ENCODE measurements at places on chromosomes 16 and 17.

DNA sequence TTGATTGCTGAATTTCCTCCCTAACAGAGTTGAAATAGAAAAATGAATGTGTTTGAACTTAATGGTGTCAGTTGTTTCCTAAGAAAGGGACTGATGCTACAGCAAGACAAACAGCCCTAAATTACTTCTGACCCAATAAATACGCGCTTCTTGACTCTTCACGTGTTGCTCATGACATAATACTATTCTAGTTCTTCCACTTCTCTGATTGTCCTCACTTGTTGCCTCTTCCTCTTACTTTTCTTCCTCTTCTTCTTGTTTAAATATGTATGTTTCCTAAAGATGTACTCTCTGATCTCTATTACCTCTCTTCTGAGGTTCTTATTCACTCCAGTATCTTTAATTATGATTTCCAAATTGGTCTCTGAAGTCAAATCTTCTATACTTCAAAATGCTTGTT lies 32.4 kb downstream of the RNF43 start:
- DNase-seq, result no peak

DNA sequence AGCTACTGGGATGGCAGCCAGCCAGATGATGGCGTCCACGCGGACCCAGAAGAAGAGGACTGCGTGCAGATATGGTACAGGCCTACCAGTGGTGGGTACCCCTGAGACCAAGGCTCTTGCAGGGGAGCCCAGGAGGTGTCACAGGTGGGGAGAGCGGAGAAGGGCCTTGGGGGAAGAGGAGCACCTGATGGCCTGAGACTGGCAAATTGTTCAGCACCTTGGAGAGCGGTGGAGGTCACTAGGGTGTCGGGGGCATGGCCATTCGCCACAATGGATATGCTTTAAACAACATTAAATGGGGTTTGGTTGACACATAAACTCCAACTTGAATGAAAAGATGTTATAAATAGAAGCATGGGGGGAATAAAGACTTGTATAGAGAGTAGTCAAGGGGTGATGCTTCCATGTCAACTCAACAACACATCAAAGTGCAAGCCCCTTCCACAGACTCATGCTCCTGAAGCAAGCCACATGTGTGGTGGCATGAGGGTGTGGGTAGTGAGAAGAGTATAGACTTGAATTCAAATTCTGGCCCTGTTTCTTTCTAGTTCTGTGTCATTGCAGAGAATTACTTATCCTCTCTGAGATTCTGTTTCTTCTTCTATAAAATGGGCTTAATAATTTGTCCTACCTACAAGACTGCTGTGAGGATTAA lies 22.2 kb downstream of the CLEC19A start:
- DNase-seq, result no peak

DNA sequence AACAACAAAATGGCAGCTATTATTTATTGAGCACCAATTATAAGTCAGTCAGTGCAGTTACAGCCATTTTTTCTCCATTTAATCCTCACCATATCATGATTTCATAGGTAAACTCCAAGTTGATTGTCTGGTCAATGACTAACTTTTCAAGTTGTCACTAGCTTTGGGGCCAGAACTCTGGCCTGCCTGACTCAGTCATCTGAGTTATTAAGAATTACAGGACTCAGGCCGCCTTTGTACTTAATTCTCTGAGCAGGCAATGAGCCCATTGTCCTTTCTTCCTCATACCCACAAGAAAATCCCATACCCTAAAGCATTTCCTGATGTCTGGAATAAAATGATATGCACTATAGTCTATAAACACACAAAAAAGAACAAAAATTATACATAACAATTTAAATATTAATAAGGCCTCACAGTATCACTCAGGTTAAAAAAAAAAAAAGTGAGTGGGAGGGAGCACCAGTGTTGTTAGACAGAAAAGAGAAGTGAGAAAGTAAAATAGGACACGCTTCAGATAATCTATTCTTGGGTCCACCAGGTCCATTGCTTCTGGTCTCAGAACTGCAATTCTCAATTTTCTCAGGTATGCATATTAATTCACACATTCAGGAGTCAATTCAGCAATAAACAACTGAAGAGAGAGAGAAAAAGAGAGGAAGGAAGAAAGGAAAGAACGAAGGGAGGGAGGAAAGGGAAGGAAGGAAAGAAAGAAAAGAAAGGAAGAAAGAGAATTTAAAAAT lies 70.2 kb downstream of the SPAG9 start:
- DNase-seq, result no peak

GRCh38 chr17:1026599-1026975 lies 29.7 kb downstream of the TIMM22 start:
- no peak for DNase-seq

GRCh38 chr17:15436473-15437302 lies 30.7 kb downstream of the CDRT4 start:
- no peak for DNase-seq

GRCh38 chr16:53822936-53823529 lies 119.1 kb downstream of the FTO start:
- DNase-seq, result no peak

DNA sequence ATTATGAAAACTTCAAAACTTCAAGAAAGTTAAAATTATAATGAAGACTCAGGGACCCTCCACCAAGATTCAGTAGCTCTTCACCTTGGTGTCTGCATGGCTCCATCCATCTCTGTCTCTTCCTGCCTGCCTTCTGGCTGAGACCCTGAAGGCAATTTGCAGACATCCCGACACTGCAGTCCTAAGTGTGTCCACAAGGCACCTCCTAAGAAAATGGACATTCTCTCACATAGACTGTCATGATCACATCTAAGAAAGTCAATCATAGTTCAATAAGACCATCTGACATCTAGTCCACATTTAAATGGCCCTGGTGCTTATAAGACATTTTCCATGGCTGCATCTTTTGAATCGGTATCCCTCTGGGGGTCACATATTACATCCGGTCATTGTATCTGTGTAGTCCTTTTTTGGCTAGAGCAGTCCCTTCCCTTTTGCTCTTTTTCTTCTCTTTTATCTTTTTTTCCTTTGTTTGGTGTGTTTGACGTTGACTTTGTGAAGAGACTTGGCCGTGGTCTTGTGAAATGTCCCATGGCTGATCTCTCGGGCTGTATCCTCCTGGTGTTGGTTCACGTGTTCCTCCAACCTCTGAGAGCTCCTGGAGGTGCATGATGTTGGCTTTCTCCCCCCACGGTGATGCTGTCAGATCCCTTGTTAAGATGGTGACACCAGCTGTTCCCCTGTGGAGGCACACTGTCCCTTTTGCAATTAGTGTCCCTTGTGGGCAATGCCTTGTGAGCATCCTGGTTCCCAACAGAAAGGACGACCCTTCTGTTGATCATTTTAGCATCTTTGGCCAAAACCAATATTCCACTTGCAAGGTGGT lies 5.0 kb upstream of the TNFRSF13B start:
- DNase-seq, result no peak

DNA sequence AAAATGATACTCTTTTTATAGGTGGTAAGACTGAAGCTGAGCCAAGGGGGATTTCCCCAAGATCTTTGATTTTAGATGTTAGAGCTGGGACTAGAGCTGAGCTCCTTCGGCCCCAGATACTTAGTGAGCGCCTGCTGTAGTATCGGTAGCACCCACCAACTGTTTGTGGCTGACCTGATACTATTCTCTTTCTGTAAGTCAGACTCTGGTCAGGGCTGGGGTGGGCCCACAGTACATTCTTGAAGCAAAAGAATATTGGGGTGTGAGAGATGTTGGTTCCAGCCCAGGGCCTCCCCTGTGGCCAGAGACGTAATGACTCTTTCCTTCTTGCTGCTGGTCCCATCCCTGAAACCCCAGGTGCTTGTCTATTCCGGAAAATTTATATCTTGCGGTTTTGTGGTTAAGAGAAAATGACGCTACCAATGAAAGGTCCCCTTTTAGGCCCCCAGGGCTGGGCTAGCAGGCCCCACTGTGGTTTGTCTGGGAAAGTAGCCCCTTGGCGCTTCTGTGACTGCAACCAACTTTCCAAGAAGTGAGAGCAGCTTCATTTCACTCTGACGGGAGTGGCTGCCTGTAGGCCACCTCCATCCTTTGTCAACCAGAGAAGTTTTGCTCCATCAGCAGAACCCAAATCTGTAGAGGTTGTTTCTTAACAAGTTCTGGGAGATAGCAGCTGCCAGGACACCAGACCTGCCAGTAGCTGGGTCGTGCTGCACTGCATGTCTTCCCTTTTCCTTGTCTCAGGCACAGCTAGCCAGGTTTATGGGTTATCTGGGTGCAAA lies 86.4 kb upstream of the LGALS9 start:
- DNase-seq, result no peak

DNA sequence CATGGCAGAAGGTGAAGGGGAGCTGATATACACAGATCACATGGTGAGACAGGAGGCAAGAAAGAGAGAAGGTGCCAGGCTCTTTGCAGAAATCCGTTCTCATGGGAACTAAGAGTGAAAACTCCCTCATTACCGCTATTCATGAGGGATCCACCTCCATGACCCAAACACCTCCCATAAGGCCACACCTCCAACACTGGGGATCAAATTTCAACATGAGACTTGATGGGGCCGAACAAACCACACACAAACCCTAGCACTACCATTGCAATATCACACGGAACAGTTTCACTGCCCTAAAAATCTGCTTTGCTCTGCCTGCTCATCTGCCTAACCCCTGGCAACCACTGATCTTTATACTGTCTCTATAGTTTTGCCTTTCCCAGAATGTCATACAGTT lies 34.8 kb downstream of the C17orf67 start:
- DNase-seq, result no peak

DNA sequence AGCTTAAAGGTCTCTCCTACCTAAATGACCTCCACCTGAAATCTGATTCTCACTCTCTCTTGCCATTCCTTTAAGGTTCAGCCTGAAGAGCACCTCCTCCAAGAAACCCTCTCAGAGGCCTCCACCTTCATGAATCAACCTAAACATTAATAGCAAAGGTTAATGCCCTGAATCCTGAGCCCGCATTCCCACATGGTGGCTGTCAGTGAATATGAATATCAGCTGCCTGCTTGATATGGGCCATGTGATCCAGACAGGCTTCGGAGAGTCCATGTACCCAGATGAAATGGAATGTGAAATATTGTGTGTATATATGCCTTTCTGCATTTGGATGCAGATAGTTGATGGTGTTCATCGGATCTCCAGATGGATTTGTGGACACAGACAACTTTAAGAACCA lies 317.5 kb downstream of the TOX3 start:
- DNase-seq, result no peak

DNA sequence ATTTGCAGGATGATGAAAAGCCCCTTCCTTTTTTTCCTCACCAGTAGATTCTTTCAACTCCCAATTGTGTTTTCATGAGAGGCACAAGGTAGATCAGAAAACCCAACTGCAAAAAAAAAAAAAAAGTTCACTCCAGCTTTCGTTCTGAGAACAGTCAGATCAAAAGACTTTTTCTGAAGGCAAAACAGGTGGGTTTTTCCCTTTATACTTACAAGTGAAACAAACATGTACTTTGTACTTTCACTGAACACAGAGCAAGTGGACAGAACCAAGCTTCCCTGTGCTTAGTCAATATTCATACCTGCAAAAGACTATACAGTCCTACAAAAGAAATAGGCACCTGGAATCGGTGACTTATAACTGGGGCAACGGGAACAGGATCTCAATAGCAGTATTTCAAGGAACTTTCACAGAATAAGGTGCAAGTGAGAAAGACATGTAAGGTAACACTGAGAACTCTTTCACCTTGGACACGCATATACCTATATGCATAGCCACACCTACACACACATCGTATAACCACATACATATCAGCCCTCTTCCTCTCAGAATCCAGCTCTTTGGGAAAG lies 54.1 kb downstream of the TOX3 start:
- no peak for DNase-seq

DNA sequence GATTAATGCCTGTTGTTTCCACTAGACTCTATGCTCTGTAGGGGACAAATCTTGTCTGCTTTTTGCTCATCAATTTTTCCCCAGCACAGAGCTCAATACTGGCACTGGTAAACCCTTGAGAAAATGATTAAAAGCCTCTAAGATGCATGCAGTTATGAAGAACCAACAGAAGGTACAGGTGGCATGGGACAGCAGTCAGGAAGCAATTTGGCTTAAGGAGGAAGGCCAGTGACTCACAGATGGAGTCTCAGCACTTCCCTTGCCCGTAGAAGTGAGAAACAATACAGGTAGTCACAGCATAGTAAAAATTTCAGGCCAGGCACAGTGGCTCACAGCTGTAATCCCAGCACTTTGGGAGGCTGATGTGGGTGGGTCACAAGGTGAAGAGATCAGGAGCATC lies 504.7 kb upstream of the RBFOX1 start:
- DNase-seq, result no peak

GRCh38 chr17:41178843-41179616 lies 1.0 kb upstream of the KRTAP4-2 start:
- no peak for DNase-seq

- no peak for DNase-seq
Observed at GRCh38 chr16:12341423-12341822, 364.9 kb downstream of the SNX29 start.

DNA sequence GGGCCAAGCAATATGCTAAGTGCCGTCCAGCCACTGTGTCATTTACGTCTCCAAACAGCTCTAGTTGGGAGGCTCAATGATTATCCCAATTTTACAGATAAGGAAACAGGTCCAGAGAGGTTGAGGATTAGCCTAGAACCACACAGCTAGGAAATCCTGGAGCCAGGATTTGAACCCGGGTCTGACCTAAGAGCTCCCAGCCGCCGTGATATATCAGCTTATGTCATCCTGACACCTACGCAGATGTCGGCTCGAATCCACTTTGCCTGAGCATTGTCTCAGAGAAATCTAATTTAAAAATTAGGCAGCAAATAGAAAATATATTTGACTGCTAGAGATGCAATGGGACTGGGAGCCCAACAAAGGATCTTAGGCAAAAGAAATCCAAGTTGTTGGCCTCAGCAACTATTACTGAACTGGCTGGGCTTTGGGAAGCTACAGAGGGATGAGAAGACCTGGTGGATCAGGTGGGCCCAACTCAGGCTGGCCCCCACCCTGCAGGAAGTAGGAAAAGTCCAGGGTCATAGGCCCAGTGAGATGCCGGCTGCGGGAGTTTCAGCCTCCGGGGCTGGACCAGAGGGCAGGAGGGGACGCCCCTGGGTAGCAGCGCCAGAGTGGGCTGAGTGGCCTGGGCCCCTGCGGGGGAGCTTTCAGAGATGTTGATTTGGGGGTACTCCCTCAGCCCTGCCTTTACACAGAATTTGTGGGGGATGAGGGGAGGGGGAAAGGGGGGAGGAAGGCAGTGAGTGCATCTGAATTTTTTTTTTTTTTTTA lies 35.1 kb upstream of the IL21R start:
- no peak for DNase-seq

DNA sequence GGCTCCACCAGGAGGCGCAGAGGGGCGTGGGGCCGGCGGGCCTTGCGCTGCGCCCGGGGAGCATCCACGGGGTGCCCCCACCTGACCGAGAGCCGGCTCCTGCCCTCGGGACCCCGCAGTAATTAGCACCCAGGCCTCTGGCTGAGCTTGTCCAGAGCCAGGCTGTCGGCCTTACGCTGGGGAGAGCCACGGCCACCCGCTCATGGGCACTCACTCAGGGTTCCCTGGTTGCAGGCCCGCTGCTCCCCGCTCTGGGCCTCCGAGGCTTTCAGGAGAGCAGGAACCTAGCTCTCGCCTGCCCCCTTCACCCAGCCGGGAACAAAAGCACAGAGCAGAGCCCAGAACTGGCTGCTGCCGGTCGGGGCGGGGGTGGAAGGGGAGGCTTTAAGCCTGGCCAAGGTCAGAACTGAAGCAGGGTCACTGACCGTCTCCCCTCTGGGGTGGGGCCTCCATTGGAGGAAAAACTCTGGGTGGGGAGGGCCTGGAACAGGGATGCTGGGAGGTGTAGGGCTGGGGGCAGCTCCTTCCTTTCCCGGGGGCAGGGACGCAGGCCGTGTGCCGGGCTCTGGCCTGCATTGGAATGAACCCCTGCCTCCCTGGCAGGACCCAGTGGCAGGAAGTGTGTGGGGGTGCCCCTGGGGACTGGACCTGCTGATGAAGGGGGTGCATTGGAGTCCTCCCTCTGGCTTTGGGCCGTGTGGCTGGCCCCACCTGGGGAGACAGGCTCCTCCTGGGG lies 12.3 kb downstream of the GLIS2 start:
- peak; percentile 70 for DNase-seq

Measured in anterior cingulate cortex (tissue), 58 donors.